ENCODE measurements at places on chromosomes 6 and 20. TPM values are rescaled to one million over a fixed set of nuclear protein-coding genes. Genes with fewer than 3 reads are reported as not detected.

ROMO1 gene
- total RNA-seq: 862 TPM

TRIM15 gene
- total RNA-seq: not detected

ALDH8A1 gene
- 0.12 TPM for total RNA-seq

MAS1 gene
- not detected for total RNA-seq

IP6K3 gene
- 1.1 TPM for total RNA-seq

SLC32A1 gene
- not detected for total RNA-seq

HLA-DMB gene
- total RNA-seq: 2.5 TPM

LY6G5B gene
- 0.36 TPM for total RNA-seq

PHACTR2 gene
- total RNA-seq: 23.7 TPM

LPIN3 gene
- 4.5 TPM for total RNA-seq

ENPP3 gene
- 1.9 TPM for total RNA-seq

BEND3 gene
- 0.98 TPM for total RNA-seq

OPN5 gene
- total RNA-seq: not detected

RBPJL gene
- total RNA-seq: not detected

NFS1 gene
- 42.8 TPM for total RNA-seq

FERMT1 gene
- total RNA-seq: 6.4 TPM

EPPIN gene
- not detected for total RNA-seq

TRAPPC3L gene
- not detected for total RNA-seq

IRF4 gene
- 0.24 TPM for total RNA-seq

MCCD1 gene
- not detected for total RNA-seq

ACSS1 gene
- 2.0 TPM for total RNA-seq

TAAR1 gene
- not detected for total RNA-seq

SOX4 gene
- total RNA-seq: 10.8 TPM

GUCA1A gene
- not detected for total RNA-seq

GSTA2 gene
- total RNA-seq: not detected

HLA-DRB5 gene
- not detected for total RNA-seq

ADGB gene
- not detected for total RNA-seq

PANK2 gene
- 79.3 TPM for total RNA-seq

PDE10A gene
- 10.7 TPM for total RNA-seq

LIN28B gene
- 0.29 TPM for total RNA-seq

Data from RPMI7951 (cell line).